OCI-M1 (cell line): ENCODE measurements at places on chromosomes 11 and 22.
A peak's percentile ranks its signal among the peaks of the same experiment; 100 is the strongest.

GRCh38 chr22:36335621-36336020 is 52.1 kb downstream of the MYH9 start:
- no peak for DNase-seq

GRCh38 chr11:121595717-121596161 is 143.0 kb upstream of the SORL1-AS1 start:
- no peak for DNase-seq

- no peak for DNase-seq
Measured at GRCh38 chr11:79960461-79960860, 519.6 kb upstream of the TENM4 start.

DNA sequence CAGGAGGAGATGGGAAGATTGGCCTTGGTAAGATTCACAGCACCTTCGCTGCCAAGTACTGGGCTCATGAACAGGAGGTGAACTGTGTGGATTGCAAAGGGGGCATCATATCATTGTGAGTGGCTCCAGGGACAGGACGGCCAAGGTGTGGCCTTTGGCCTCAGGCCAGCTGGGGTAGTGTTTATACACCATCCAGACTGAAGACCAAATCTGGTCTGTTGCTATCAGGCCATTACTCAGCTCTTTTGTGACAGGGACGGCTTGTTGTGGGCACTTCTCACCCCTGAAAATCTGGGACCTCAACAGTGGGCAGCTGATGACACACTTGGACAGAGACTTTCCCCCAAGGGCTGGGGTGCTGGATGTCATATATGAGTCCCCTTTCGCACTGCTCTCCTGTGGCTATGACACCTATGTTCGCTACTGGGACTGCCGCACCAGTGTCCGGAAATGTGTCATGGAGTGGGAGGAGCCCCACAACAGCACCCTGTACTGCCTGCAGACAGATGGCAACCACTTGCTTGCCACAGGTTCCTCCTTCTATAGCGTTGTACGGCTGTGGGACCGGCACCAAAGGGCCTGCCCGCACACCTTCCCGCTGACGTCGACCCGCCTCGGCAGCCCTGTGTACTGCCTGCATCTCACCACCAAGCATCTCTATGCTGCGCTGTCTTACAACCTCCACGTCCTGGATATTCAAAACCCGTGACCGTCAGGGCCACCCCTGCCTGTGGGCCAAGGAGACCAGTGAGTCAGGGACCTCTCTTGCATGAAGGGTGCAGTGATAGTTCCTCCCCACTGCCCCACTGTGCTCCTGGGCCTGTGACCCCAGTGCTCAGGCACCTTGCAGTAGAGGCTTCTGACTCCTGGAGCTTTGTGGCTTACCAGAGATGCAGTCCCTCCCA is 83.6 kb downstream of the BCR start:
- no peak for DNase-seq

GRCh38 chr11:114354076-114354475 is 46.2 kb downstream of the C11orf71 start:
- DNase-seq = no peak

- no peak for DNase-seq
Measured at GRCh38 chr22:21926728-21927127, 25.9 kb downstream of the PPM1F start.

GRCh38 chr11:131063638-131064037 is 147.4 kb upstream of the SNX19 start:
- no peak for DNase-seq

DNA sequence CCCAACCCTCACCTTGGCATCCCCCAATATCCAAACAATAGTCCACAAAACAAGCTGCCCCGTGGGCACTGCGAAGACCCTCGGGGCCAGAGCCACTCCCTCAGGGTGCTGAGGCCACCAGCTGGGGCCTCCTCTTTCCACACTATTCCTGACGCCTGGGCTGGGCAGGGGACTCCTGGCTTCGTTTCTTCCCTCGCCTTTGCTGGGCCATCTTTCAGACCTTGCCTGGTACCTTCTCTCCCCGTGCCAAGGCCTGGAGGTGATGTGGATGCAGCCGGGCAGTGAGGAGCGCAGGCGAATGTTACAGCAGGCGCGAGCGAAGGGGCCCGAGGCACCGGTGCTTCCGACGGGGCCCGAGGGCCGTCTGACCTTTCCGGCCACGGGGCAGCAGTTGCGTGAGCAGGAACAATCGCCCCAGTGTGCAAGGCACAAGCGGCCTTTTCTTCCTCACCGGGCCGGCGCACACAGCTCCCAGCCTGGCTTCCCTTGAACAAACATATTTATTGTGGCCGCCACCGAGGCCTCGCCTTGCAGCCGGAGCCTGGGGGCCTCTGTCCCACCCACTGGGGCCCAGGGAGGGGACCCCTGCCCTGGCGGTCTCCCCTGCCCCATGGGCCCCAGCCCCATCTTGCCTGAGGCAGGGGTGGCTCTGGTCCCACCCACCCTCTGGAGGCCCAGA is 32.6 kb upstream of the KCNQ1OT1 start:
- DNase-seq = no peak

DNA sequence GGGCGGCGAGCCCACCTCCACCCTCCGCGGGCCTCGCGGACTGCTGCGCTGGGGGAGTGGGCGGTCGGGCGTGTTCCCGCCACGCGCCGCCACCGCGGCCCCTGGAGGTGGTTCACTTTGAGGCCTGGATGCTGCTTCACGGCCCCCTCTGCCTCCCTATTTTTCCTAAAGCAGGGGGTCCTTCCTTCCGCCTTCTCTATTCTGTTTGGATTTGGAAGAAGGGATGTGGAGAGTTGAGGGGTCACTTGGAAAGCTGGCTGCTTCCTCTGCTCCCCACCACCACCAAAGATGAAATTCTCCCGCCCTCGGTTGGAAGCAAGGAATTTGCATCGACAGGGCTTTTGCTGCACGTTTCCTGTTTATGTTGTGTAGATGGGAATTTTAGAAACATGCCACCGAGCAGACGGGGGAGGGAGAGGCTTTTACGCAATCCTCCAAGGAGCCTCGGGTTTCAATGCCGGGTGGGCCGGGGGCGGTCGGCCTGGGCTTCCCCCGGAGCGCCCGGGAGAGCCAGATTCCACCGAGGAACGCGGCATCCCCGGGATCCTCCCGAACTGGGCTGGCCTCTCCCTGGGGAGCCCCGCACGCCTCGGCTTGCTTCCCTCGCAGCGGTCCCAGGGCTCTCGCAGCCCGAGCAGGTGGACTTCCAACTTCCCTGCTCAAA is 403 bp upstream of the SBF2 start:
- DNase-seq = no peak

DNA sequence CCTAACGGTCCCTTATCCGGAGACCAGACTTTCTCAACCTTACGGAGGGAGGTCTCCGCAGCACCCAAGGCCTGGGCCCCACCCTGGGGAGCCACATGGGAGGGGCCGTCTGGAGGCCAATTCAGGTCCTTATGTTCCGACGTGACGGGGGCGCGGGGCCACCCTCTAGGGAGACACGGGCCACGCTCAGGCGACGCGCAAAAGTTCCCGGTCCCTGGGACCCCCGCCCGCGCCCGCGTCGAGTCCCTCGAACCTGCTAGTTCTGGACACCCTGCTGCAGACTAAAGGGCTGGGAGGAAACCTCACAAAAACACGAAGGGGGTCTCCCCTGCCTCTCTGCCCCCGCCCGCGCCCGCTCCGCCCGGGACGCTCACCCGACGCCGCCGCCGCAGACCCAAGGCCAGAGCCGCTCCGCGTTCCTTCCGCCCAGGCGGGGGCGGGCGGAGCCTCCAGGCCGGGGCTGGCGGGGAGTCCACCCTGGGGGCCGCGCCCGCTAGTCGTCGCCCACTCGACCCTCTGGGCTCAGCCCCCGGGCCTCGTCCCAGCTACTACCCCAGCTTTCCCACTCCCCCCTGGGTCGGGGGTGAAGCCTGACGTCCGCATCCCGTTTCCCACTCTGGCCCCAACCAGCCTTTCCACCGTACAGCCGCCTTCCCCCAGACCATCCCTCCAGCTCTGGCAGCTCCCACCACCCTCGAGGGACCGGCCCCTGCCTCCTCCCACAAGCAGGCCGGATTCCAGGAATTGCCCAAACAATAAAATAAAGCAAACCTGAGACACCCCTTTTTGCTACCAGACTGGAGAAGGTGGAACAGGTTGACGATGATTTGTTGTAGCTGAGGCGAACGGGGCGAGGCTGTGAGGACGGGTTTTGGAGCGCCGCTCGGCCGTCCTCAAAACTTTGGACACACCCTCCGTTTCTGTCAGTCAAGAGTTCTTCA is 2.7 kb downstream of the RNH1 start:
- peak; percentile 83 for DNase-seq
